ENCODE measurements at places on chromosomes 5 and 9.

DNA sequence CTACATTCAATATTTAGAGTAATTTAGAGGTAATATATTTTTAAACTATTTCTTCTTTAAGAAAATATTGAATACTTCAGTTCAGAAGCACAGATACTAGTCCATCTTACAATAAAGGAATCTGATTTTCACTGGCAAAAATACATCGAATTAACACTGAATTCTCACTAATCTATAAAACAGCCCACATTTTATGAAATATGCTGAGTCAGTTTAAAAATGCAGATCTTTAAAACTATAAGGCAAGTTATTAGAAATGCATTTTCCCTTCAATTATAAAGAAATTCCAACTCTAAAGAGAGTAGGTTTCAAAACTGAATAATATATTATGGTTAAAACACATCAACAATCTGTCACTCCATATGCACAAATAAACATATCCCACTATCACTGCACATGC is 232.5 kb downstream of the SLF1 start:
- no peak for DNase-seq

DNA sequence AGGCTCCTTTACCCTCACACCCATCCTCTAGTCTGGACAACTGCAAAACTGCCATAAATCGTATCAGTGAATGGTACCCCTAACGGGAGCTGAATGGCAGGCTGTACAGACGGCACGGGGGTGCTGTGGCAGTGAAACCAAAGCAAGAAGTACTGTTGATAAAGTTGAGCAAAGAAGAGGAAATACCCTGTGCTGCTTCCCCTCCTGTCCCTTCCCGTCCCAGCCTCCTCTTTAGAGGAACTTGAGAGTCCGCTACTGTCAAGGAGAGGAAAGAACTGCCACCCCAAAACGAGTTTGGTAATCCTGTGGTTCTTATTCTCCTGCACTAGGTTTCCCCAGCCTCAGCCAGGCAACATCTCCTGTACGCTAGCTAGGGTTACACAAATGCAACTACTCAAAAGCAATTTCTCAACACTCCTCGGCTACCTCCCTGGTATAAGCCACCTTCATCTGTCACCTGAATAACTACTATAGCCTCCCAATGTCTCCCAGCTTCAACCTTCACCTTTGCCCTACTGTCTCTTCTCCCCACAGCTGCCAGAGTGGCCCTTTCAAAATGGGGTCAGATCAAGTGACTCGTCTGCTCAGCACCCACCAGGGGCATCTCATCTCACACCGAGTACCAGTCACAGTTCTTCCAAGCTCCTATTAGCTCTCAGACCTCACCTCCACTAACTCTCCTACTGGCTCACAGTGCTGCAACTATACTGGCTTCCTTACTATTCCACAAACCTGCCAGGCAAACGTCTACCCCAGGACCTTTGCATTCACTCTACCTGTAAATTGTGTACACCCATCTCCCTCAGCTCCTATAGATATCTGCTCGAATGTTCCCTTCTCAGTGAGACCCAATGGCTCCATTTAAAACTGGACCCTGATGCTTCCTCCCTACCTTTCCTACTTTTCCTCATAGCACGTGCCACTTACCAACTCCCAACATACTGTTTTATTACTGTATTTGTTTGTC is 4.1 kb downstream of the GLRX start:
- DNase-seq = no peak

DNA sequence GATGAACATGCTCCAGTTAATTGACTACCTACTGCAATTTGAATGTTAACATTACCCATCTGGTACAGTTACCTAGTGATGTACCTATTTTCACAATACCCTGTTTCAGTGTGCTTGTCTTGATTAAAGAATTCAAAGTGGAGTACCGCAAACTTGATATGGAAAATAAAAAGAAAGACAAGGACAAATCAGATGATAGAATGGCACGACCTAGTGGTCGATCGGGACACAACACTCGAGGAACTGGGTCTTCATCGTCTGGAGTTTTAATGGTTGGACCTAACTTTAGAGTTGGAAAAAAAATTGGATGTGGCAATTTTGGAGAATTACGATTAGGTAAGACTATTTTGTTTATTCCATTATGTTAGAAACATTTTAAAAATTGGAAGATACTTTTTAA is 33.5 kb downstream of the CSNK1G3 start:
- DNase-seq = no peak

DNA sequence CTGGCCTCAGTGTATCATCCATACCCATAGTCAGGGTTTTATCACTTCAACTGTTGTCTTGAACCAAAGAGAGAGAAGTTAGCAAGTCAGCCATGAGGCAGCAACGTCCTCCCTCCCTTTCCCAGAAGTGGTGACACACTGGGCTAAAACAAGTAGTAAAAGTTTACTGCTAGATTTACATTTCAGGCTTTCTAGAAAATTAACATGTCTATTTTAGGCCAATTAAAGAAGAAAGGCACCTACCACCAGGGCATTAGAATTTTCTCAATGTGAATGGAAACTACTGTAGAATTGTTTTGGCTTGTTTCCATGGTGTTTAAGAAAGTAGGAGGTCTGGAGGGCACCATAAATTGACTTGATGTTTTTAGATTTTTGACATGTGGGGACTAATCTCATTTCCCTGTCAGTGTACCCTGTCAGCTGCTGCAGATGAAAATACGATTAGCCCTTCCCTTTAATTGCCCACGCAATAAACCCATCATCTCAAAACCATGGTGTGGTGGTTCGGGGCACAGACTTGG is 121.8 kb upstream of the ELL2 start:
- DNase-seq = no peak

DNA sequence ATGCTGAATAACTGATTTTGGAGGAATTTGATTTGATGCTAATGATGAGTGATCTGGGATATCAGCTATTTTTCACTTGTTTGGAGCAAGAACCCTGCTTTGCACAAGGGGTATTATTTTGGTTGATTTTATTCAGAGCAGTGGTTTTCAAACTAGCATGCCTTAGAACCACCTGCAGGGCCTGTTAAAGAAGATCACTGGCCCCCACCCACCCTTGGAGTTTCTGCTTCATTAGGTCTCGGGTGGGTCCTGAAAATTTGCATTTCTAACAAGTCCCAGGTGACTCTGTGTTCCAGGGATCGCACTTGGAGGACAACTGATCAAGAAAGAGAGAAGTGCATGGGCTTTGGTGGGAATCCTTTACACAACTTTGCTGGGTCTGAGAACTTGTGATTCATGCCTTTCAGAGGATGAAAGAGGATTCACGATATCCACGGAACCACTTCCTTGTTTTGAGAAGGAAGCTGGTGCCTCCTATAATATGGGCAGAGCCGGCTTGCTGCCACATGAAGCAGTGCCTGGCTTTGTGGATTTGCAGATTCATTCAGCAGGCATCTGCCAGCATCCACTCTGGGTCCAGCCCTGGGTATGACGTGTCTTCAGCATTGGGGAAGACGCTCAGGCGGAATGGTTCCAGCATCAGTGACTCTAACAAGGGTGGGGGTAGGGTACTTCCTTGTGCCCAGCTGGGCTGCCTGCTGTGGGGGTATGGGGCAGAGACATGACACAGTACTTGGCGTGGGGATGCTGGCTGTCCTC is 106.6 kb upstream of the PITX1 start:
- no peak for DNase-seq

DNA sequence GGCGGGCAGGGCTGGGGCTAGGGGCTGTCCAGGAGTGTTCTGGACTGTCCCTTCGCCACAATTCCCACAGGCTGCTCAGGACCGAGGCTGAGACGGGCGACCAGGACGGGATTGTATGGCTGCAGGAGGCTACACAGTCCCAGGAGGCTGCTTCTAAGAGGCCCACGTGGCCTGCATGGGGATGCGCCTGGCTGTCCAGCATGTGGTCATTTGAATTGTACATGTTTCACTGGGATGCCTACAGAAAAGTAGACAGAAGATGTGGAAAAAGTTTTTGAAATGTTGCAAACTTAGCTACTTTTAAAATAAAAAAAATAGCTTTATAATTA is 32.6 kb upstream of the SPTLC1 start:
- no peak for DNase-seq

Data from omental fat pad (tissue), 4 donors.